ENCODE measurements at places on chromosomes 13 and 19.

DNA sequence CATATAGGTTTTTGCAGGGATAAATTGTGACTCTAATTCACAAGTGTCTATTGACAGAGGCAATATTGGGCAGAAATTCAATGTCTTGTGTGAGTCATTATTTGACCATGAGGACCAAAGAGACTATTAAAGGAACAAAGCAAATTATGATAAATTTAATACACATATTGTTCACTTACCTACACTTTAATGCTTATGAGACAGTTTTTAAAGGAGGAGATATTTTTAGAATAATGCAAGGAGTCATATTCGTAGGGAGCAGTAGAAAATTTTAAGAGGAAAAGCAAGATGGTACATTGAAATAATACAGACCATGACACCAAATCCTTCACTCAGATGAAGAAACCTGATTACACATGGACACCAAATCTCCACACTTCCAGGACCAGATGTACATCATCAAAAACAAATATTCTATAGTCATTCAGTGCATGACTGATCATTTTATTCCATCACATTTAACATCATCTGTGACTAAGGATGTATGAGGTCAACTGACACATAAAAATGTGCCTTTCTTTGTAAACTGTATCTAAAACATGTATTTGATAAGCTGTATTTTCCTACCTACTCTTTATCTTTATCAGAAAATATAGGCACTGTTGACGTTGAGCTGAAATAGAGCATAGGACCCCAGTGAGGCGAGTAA is 4.2 kb upstream of the OR7A17 start:
- no peak for DNase-seq

DNA sequence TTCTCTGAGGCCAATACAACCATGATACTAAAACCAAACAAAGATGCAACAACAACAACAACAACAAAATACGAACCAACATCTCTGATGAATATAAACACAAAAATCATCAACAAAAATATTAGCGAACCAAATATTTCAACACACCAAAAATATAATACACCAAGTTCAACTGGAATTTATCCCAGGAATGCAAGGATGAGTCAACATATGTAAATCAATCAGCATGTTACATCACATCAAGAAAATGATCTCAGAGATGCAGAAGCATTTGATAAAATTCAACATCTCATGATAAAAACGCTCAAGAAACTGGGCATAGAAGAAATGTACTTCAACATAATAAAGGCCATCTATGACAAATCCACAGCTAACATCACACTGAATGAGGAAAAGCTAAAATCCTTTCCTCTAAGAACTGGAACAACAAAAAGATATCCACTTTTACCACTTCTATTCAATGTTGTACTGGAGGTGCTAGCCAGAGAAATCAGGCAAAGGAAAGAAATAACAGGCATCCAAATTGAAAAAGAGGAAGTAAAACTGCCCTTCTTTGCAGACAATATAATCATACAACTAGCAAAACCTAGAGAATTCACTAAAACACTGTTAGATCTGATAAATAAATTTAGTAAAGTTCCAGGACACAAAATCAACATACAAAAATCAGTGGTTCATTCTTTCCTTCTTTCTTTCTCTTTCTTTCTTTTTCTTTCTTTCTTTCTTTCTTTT is 2448.7 kb upstream of the PCDH20 start:
- DNase-seq: no peak

DNA sequence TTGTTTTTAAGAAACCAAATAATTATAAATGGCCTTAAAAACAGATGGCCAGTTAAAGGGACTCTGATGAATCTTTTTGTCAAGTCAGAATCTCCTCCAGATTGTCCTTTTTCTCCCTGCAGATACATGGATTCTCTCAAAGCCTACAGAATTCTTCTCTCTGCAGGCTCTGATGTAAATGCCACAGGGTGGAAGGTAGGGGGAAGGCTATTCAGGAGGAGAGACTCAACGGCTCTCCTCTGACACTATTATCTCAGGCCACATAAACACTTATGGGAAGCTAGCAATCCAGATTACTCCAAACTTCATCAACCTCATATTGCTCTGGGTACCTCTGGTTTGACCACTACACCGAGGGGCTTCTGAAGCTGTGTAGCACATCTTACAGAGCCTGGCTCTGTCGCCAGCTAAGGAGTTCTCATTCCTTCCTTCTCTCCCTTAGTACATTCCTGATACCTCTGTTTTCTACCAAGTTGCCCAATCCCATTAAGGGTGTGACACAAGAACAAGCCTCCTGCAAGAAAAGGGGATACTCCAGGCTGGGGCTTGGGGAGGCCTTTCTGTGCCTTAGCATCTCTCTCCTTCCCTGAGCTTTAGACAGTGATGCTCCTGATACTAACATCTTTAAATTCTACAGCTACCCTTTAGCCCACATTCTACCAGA is 14.9 kb downstream of the LCP1 start:
- no peak for DNase-seq

DNA sequence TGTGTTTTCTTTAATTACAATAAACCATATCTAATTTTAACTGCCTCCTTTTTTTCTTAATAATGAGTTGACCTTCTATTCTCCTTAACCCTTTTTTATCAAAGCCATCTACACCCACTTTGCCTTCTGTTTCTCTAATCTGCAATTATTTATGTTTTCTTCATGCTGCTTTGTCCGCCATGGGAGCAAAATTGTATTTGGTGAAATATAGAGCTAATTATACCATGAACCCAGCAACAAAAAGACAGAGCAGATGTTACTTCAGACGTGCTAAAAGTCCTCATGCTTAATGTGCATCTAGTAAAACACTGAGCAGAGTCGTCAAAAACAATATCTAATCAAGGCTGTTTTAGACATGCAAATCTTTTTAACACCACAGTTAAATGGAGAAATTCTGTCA is 264.7 kb downstream of the DACH1 start:
- DNase-seq: no peak

GRCh38 chr13:57558051-57558467 is 73.5 kb upstream of the PCDH17 start:
- DNase-seq: no peak

- DNase-seq: no peak
Measured at GRCh38 chr13:48000559-48001113, 437 bp downstream of the SUCLA2 start.

DNA sequence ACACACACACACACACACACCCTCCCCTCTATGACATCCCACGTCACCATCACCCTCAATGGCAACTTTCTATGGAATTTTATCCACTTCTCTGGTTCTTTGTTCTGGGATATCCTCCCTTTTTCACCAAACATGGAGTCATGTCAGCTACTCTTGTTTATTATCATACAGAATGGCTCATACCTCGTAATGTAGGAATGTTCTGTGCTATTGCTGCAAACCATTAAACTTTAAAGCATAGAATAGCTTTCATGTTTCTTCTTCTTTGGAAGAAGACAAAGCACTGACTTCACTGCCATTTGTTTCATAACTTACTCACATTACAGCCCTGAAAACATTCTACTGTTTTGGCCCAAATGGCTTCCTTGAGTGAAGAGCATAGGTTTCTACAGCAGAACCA is 163.4 kb downstream of the FOXO1 start:
- no peak for DNase-seq

DNA sequence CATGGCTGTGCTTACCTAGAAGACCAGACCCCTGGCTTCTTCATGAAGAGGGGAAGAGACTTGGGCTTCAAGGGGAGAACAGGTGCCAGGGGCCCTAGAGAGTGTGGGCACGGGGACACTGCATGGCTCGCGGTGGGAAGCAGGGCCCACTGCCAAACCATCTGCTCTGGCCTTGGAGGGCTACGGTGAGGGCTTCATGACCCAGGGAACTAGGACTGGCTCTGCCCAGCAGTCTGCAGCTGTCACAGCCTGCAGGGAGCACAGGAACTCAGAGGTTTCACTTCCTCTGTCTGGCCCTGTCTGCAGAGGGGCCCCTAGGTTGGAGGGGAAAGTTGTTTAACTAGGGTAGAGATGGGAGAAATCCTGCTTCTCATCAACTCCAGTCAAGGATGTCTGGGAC is 4.3 kb downstream of the ERCC1 start:
- DNase-seq: no peak

DNA sequence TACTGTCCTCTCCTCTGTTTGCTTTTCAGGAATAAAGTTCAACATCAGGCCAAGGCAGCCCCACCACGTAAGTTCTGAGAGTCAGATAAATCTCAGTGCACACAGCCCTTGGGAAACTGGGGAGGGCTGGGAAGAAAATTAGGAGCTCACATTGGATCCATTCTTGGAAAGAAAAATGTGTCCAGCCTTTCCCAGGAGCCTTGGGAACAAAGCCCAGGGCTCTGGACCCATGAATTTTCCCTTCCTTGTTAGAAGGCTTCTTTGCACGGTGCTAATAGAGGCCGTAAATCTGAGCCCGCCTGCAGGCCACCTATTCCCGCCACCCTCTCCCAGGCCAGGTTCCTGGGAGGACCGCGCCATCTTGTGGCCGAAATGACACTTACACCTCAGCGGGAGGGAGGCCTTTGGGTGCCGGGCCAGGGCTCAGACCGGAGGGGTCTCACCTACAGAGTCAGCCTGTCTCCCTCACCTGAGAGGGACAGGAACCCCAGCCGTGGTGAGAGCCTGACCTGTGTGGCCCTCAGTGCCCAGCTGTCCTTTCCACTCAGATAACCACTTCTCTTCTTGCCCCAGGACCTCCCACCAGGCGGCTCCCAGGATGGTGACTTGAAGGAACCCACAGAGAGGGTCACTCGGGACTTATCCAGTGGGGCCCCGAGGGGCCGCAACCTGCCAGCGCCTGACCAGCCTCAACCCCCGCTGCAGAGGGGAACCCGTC is 25.1 kb upstream of the KCTD15 start:
- no peak for DNase-seq

DNA sequence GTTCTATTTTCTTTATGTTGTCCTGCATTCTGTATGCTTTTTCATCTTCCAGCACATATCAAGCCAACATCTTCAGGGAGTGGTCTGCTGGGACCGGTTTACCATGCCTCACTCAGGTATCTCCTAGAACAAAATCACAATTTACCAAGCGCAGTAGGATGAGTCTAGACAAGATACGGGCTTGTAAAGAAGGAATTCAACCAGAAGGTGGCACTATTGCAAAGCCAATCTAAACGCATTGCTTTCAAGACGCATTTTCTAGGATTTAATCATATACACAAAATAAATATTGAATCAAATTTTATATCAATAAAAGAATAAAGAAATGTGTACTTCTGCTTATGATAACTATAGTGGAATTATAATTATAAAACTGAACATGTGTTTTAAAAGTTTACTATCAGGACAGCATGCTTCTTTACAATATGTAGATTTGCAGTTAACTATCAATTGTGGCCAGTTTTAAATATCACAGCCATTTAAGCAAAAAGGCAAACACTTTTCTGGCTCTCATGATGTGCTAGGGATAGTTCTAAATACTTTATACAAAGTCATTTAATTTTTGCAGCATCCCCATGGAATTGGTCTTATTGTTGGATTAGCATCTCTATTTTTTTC is 16.1 kb upstream of the TPP2 start:
- DNase-seq: no peak

DNA sequence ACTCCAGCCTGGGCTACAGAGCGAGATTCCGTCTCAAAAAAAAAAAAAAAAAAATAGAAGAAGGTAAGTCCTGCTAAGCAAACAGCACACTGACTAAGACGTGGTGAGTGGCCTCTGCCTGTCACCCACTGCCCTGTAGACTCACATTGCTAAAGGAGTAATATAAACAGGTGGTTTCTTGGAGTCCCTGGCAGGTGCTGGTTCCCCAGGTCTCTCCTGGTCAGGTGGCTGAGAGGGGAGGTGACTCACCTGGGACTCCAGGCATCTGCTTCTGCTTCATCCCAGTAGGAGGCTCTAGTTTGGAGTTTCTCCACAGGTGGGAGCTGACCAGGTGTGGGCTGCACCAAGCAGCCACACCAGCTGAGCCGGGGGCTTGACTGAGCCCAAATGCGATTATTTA is at the start of gene OR10H1:
OR10H1 (minus strand) TSS at position 359 of the 400 bp plus-strand sequence. CDS start 7,627 bp downstream, outside the sequence.
- DNase-seq: no peak

- no peak for DNase-seq
Measured at GRCh38 chr13:29859971-29860370, 9.6 kb upstream of the UBL3 start.

DNA sequence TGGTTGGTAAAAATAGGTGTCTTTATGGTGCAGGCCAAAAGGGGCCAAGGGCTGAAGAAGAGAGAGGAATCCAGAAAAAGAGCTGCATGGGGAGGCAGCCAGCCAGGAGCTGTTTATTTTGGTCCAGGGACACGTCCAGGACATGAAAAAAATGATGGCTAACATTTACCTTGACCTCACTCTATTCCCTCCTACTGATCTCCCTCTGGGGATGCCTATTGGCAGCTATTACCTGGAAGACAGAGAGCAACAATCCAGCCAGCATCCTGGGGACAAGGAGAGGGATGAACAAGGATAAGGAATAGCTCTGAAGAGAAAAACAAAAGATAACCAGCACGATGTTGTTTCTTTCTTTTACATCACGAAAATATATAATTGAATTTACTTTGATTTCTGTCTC is 1599.6 kb downstream of the SLITRK5 start:
- no peak for DNase-seq
